Right ventricle myocardium superior (tissue), 1 donor: ENCODE measurements at places on chromosomes 6 and 20. TPM values are rescaled to one million over a fixed set of nuclear protein-coding genes. Genes with fewer than 3 reads are reported as not detected.

DNA sequence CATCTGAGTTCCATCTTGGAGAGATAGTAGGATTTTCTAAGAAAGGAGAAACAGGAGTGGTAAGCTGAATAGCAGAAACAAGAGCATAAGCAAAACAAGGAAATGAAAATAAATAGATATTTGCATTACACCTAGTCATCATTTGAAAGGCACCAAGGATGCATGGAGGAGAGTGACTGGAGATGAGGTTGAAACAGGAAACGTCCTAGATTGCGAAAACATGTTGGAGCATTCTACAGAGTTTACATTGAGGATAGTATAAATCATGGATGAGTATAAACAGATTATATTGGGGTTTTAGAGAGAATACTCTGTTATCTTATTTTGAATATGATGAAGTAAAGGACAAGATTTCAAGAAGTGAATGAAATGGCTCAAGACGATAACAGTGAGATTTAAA is 507.3 kb downstream of the EYS start:
- no peak for DNase-seq

DNA sequence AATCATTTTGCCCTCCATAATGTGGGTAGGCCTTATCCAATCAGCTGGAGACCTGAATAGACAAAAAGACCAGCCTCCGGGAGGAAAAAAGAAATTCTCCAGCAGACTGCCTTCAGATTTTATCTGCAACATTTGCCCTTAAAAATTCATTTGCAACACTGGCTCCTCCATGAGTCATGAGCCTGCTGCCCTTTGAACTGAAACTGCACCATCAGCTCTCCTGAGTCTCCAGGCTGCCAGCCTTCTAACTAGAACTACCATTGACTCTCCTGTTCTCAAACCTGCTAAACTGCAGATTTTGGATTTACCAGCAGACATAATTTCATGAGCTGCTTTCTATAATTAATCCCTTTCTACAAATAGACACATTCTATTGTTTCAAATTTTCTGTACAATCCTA is 223.9 kb upstream of the THEMIS start:
- DNase-seq = no peak

DNA sequence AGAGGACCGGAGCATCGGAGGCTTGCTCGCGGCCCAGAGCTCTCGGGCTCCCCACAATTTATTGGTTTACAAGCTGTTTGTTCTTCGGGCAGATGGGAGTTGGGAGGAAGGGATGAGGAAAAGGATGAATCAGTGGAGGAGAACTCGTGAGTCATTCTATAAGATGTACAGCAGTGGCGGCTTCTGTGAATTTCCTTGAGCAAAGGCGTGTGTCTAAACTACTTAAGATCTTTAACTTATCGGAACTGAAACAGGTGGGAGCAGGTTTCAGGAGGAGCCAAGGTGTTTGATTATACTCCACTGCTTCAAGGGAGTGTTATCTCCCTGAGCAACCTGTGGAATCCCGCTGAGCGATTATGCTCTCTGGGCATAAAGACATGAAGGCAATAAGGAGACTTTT is 50.5 kb upstream of the IBTK start:
- no peak for DNase-seq

DNA sequence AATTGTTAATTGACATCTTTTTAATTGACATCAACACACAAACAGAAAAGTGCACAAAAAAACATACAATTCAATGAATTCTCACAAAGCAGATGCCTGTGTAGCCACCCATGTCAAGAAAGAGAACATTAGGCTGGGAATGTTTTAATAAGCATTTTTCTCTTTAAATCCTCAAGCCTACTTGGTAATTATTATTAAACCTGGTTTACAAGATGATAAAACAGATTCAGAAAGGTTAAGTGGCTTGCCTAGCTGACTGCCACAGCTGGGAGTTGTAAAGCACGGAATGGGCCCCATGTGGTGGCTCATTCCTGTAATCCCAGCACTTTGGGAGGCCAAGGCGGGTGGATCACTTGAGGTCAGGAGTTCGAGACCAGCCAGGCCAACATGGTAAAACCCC is 90.0 kb upstream of the AKAP12 start:
- DNase-seq = no peak

GRCh38 chr20:62595491-62595890 is 46.8 kb upstream of the SLCO4A1 start:
- peak; percentile 67 for DNase-seq

GRCh38 chr6:73104921-73105320 is 120.4 kb downstream of the KHDC1L start:
- no peak for DNase-seq

Gene EYS
- total RNA-seq = not detected

Gene C20orf204
- 0.38 TPM for total RNA-seq
